ENCODE measurements at places on chromosomes 11 and 22.

DNA sequence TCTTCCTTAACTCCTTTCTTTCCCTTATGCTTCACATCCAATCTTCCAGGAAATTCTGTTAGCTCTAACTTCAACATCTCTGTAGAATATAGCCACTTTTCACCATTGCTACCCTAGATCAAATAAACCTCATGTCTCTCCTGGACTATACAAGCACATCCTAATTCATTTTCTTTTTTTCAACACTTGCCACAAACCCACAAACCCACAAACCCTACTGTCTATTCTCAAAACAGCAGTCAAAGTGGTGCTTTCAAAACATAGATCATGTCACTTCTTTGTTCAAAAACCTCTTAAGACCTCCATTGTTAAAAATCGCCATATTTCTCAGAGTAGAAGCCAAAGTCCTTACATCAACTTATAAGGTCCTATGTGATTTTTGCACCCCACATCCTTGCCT is 94.3 kb downstream of the PIWIL4 start:
- no peak for DNase-seq

- no peak for DNase-seq
Measured at GRCh38 chr11:121944556-121945230, 171.3 kb downstream of the BLID start.

DNA sequence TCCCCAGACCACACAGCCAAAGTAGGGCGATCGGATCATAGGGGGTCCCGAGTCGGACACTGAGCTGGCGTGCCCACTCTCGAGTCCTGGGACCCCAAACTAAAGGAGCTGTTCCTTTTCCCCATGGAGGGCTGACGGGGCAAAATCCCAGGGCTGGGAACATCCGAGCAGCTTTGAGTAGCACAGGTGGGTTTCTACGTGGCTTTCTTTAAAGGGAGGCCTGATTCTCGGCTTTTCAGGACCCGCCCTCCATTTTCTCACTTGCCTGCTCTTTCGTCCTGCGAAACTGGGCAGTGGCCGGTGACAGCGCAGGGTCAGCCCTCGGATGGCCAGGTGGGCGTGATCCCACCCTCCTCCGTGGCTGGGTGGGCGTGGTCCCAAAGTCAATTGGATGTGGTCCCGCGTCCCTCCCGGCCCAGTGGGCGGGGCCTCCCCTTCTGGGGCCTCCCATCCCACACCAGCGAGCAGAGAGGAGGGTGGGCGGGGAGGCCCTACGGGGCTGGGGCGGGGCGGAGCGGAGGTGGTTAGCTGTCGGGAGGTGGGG is 17.5 kb upstream of the TXNRD2 start:
- DNase-seq = no peak

GRCh38 chr22:34111210-34111824 is 191.0 kb upstream of the LARGE1 start:
- no peak for DNase-seq

DNA sequence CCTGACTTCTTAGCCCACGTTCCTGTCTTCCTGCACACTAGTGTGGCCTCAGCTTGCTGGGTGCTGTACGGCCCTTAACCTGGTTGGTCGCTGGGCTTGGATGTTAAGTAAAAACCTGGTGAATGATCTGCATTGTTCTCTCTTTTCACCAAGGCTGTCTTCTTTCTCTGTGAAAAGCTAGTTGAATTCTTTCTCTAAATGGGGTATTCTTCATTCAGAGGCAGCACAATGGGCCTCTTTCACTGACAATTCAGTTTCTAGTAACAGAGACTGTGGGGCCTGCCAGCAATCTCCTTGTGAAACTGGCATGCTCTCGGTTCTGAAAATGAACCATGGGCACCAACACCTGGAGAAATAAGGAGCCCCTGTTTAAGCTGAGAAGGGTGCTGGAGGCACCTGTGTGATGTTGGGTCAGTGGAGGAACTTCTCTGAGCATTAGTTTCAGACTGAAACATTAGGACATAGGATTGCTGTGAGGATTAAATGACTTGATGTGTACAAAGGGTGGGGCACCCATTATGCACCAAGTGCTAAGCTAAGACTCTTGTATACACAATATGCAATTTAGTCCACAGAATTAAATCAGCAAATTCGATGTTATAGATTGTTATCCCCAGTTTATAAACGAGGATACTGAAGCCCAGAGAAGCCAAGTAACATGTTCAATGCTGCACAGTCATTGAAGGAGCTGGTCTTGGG is 33.1 kb upstream of the ELF5 start:
- no peak for DNase-seq

DNA sequence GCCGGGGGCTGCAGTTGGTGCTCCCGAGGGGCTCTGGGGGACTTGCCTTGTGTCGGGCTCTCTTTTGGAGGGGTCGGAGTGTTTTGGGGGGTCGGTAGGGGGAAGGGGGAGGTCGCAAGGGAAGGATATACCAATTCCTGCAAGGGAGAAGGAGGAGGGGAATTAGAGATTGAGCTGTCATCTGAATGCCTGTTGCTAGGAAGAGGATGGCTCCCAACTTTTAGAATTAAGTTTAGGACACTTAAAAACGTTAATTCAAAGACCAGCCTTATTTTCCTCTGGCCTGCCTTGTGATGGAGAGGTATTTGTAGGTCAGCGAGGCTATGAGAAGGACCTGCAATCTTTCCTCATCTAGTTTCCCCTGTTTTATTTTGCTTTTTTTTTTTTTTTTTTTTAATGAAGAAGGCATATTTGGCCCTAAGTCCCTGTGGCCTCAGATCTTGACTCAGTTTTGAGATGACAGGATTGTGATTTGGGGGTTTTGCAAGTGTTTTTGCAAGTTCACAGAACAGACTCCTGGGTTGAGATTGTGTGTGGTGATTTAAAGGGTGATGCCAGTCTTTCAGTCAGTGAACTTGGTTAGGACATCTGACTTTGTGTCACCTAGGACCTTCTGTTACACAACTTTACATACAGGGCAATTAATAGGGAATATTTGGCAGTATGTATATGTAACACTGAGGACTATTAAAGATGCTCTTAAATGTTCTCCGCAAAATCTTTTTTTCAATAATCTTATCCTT is 672 bp downstream of the TMEM135 start:
- DNase-seq = no peak
